ENCODE measurements at places on chromosomes 1 and 21. TPM values are rescaled to one million over a fixed set of nuclear protein-coding genes. Genes with fewer than 3 reads are reported as not detected.
A peak's percentile ranks its signal among the peaks of the same experiment; 100 is the strongest.

Gene TNNT2
- polyA plus RNA-seq, result 16,707 TPM

Gene S1PR1
- polyA plus RNA-seq, result 58.0 TPM

Gene HOOK1
- polyA plus RNA-seq, result 3.9 TPM

Gene FAM72B
- 0.16 TPM for polyA plus RNA-seq

Gene SIKE1
- 17.9 TPM for polyA plus RNA-seq

Gene DYNLT4
- polyA plus RNA-seq, result 1.1 TPM

DNA sequence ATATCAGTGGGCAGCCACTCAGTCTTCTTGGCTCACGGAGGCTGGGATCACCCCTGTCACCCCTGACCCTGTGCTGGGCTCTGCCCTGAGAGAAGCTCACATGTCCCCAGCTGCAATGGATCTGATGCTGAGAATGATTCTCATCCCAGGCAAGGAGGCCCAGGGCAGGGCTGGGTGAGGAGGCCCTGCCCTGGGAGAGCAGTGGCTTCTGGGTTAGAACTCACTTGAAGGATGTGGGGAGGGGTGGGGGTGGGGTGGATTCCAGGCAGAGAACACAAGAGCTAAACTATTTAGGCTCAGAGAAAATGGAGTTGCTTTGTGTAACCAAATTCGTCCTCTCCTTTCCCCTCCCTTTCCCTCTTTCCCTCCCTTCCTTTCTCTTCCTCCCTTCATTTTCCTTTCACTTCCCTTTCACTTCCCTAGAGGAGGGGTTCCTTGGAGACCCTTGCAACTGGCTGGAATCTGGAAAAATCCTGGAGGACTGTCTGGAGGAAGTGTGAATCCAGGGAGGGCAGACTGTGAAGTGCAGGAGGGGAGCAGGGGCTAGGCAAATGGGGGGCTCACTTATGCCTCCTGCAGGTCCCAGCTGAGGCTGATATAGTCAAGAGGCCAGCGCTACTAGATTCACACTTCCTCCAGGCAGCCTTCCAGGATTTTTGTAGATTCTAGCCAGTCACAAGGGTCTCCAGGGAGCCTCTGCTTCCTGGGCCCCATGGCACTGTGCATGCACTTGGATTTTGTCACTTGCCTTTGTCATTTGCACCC is 47.0 kb downstream of the IGSF21 start:
- DNase-seq, result no peak

DNA sequence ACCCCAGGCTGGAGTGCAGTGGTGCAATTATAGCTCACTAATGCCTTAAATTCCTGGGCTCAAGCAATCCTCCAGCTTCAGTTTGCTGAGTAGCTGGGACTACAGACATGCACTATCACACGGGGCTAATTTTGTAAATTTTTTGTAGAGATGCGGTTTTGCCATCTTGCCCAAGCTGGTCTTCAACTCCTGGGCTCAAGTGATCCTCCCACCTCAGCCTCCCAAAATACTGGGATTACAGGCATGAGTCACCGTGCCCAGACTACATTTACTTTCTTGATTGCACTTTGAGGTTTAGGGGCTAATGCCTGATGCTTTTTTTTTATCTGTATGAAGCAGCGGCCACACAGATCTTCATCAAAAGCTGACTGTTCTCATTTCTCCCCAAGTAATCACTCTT is 124.6 kb downstream of the KIF26B start:
- no peak for DNase-seq

DNA sequence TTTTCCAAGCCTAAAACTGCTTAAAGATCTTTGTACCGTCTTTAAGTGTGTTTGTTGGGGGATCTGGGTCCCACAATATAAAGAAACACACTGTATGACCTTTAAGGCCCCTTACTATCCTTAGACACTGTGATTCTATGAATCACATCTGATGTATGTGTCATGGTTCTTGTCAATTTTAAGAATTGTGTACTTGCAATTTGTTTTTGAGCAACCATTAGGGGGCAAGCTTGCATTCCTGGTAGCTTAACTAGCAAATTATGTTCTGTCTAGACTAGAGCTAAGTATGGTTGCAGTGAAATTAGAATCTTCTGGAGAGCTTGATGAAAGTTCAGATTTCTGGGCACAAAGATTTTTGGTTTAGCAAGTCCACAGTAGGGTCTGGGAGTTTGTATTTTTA is 219.5 kb downstream of the TPR start:
- no peak for DNase-seq

DNA sequence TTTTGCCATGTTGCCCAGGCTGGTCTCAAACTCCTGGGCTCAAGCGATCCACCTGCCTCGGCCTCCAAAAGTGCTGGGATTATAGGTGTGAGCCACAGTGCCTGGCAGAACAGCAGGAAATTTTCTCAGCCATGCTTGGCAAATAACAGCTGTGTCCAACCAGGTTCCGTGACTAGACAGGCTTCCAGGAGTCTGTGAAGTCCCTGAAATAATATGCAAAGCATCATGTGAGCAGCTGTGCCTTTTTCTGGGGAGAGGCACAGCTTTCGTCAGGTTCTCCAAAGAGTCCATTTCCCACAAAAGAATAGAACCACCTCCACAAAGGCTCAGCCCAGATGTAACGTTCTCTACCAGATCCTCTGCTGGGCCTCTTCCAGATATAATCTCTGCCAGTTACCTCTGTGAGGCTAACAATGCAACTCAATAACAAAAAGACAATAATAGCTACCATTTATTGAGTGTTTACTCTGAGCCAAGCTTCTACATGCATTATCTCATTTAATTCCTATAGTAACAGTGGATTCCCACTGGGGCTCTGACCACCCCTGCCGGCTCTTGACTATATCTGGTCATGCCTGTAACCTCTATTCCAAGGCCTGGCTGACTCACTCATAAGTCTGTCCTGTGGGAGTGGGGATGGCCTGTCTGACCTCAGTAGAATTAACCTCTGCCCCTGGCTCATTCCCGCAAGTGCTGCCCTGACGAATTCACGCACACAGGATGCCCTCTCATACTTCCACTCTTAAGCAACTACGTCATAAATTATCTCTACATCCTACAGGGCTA is 4.0 kb upstream of the NKAIN1 start:
- DNase-seq, result no peak

DNA sequence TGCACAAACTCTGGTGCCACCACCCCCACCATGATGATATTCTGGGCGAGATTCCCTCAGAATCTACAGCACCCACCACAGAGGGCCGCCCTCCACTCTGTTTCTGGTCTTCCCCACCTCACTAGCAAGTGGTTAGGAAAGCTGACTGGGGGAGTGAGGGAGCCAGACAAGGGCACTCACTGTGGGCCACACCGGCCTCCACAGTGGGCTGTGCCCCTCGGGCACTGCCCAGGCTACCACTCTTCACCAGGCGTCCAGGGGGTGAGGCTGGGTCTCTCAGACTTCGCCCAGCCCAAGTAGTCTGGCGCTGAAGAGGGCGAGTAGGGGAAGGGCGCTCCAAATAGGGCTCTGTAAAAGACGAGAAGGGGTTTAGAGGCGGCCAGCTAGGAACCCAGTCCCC is 11.2 kb upstream of the GATAD2B start:
- DNase-seq, result no peak

GRCh38 chr1:183180218-183180617 is 5.8 kb upstream of the LAMC2 start:
- DNase-seq, result peak; percentile 70

DNA sequence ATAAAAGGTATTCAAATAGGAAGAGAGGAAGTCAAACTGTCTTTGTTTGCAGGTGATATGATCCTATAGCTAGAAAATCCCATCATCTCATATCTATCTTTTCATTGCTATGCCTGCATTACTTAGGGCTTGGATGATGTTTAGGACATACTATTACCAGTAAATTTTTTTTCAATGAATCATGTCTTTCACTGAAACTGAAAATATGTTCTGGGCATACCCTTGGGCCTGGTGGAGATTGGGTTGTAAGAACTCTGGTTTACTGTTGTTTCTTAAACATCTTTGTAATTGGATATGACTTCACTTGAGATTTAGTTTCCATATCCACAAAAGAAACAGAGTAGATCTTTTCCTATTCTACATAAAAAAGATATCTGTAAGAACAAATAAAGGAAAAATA is 502.2 kb upstream of the PRMT6 start:
- no peak for DNase-seq

DNA sequence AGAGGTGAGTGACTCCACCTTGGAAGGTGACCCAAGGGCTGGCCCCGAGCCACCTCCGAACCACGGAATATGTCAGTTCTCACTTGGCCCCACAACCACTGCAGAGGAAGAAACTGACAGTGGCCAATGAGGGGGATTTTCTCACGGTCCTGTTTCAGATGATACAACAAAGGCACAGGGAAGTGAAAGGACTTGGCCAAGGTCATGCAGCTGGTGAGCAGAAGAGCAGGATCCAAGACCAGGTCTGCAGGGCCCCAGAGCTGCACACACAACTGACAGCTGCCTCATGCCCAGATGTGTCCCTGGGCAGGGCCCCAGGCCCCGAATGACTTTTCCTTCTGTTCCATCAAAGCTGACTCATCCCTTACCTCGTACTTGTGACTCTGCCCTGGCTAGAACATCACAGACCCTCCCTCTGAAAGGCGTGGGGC is 25.8 kb upstream of the EVA1B start:
- DNase-seq, result no peak

GRCh38 chr1:36836196-36836883 is 198.0 kb downstream of the GRIK3 start:
- DNase-seq, result no peak

DNA sequence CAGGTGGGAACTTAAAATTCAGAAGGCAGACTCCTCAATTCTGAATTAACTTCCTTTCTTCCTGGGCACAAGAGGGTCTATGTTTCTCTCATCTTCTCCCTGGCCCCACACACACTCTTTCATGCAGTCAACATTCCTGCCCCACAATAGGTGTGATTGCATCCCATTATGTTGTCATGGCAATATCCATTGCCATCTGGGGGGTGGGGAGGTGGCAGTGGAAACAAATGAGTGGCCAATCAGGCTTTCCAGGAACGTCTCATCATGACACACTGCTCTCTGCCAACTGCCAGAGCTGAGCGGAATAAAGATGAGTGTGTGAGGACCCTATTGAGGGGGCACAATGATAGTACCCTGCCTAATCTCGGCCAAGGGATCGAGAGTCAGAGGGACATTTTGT is 80.4 kb downstream of the KCND3 start:
- no peak for DNase-seq

DNA sequence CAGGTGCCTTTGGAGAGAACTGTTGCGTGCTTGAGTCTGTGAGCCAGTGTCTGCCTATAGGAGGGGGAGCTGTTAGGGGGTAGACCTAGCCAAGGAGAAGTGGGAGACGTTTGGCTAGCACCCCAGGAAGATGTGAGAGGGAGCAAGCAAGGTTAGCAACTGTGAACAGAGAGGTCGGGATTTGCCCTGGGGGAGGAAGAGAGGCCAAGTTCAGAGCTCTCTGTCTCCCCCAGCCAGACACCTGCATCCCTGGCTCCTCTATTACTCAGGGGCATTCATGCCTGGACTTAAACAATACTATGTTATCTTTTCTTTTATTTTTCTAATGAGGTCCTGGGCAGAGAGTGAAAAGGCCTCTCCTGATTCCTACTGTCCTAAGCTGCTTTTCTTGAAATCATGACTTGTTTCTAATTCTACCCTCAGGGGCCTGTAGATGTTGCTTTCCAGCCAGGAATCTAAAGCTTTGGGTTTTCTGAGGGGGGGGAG is 2.4 kb downstream of the BTG2 start:
- no peak for DNase-seq

DNA sequence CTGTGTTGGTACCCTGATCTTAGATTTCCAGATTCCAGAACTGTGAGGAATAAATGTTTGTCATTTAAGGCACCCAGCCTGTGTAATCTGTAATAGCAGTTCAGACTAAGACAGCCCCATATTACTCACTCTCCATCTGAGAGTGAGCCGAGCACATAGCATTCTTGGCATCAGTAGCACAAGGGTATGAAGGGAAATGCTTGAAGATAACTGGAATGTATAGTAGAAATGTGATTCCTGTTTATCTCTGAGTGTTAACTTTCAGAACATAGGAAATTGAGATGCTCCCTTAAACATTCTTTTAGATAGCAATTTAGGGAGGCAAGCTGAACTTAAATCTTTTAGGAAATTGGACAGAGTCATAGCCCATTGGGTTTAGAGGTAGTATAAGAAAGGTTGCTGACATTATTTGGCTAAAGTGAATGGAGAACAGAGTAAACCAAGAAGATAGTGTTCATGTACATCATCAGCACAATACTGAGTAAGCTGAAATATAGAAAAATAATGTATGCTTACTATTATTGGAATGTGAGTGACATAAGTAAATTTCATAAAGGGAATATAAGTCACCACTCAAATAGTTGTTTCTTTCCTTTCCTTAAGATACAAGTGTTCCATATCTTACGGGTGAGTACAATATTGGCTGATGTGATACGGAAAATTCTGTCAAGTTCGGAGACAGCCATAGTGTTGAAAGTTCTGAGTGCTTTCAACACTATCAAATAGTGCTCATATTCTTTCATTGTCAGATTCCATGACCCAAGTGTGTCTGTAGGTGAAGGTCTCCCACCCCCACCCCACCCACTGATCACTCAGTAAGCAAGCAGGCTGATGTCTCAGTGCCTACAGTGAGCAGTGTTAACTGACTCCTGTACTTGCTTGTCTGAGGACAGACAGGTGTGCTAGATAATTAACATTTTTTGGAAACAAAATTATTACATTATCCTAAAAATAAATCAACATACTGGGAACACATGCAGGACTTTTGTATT is 73.7 kb downstream of the LRRC8D start:
- no peak for DNase-seq

- no peak for DNase-seq
Measured at GRCh38 chr1:214993419-214993818, 89.1 kb upstream of the KCNK2 start.

Data from right cardiac atrium (tissue), 5 donors.